ENCODE measurements at places on chromosomes 13 and 19. TPM values are rescaled to one million over a fixed set of nuclear protein-coding genes. Genes with fewer than 3 reads are reported as not detected.

Gene ZNF99
- not detected for total RNA-seq

Gene TPTE2
- total RNA-seq, result not detected

Gene FGF14
- total RNA-seq, result under 0.01 TPM

Gene ADGRE1
- 0.21 TPM for total RNA-seq

Gene ITPKC
- total RNA-seq, result 16.4 TPM

Gene CD70
- total RNA-seq, result not detected

Gene ATXN8OS
- total RNA-seq, result not detected

Data from uterus (tissue), 4 donors.